ENCODE measurements at places on chromosomes 11 and 22. TPM values are rescaled to one million over a fixed set of nuclear protein-coding genes. Genes with fewer than 3 reads are reported as not detected.

Gene APOL5
- total RNA-seq: not detected

Gene GNAZ
- 2.8 TPM for total RNA-seq

Gene ZNF202
- total RNA-seq: 5.9 TPM

Gene FREY1
- total RNA-seq: 0.68 TPM

Gene CBX6
- 56.3 TPM for total RNA-seq

Gene OOSP4A
- total RNA-seq: not detected

Gene CAPN5
- 4.6 TPM for total RNA-seq

Gene BDNF
- total RNA-seq: 0.08 TPM

Gene SLC22A8
- not detected for total RNA-seq

Gene PRR5L
- total RNA-seq: 5.0 TPM

Gene LSP1
- total RNA-seq: 15.8 TPM

Gene CFAP300
- 1.1 TPM for total RNA-seq

Gene HPS5
- total RNA-seq: 12.3 TPM

Gene JRKL
- total RNA-seq: 8.5 TPM

Gene BLID
- total RNA-seq: 1.6 TPM

Gene RDX
- 118 TPM for total RNA-seq

Gene SULT4A1
- 0.42 TPM for total RNA-seq

Gene BTBD18
- not detected for total RNA-seq

Gene ALG8
- 13.2 TPM for total RNA-seq
